ENCODE measurements at places on chromosomes 3 and 15.

DNA sequence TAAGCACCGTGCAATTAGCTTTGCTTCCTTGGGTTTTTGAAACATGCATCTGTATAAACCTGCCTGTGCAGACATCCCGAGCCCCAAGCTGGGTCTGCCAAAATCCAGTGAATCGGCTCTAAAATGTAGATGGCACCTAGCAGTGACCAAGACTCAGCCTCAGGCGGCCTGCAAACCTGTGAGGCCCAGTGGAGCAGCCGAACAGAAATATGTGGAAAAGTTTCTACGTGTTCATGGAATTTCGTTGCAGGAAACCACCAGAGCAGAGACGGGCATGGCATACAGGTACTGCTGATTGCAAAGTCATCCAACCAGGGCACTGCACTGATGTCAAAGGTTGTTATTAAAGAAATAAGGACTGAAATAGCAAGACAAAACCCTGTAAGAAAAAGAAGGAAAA is 22.8 kb downstream of the KCNAB1 start:
- no peak for DNase-seq
- H3K27ac ChIP-seq = no peak overlapping the region
- H3K4me1 ChIP-seq = no peaks in the 10 kb centered on the region
- H3K36me3 ChIP-seq = no peaks in the 10 kb centered on the region

- H3K36me3 ChIP-seq = no peaks in the 10 kb centered on the region
- no peaks in the 10 kb centered on the region for H3K27me3 ChIP-seq
- H3K4me1 ChIP-seq = no peaks in the 10 kb centered on the region
These were observed 20.1 kb upstream of the GSK3B start for GRCh38 chr3:120114376-120114775.

DNA sequence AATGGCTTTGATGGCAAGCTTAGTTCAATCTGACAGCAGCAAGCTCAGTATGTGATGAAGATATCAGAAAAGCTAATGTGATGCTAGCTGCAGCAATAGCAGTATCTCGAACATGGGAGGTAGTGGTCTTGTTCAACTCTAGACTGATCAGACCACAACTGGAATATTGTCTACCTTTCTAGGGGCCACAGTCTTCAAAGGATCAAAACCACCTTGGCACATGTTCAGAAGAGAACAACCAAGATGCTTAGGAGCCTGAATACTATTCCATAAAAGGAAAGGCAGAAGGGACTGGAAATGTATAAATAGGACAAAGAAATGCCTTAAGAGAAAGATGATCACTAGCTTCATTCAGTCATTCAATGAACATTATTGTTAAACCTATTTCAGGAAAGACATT is 2.3 kb downstream of the C3orf70 start:
- no peaks in the 10 kb centered on the region for H3K36me3 ChIP-seq
- H3K4me1 ChIP-seq = peaks cover 11% of the 10 kb centered on the region
- no peak for DNase-seq
- no peak overlapping the region for H3K4me3 ChIP-seq

- H3K4me1 ChIP-seq = no peaks in the 10 kb centered on the region
- no peaks in the 10 kb centered on the region for H3K27me3 ChIP-seq
- DNase-seq = no peak
- H3K36me3 ChIP-seq = no peaks in the 10 kb centered on the region
- no peak overlapping the region for H3K27ac ChIP-seq
These were observed 289.7 kb upstream of the ADAMTS9 start for GRCh38 chr3:64977308-64978100.

DNA sequence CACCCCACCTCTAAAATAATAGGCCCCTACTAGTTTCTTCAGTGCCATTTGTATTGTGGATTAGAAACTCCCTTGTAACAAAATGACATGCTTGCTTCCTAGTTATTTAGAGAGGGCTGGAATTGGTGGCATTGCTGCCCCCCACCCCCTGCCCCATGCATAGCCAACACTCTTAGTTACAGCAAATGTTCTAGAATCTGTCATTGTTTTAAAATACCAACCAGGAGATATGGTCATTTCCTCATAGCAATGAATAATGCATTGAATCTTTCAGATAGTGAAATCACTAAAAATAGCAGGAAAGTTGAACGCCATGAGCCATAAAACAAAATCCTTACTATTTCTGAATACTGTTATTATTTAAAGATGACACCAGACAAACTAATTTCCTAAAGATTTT is 292.5 kb downstream of the ARPP21 start:
- H3K27me3 ChIP-seq = no peaks in the 10 kb centered on the region
- no peak overlapping the region for H3K4me3 ChIP-seq
- no peaks in the 10 kb centered on the region for H3K4me1 ChIP-seq
- H3K36me3 ChIP-seq = no peaks in the 10 kb centered on the region

DNA sequence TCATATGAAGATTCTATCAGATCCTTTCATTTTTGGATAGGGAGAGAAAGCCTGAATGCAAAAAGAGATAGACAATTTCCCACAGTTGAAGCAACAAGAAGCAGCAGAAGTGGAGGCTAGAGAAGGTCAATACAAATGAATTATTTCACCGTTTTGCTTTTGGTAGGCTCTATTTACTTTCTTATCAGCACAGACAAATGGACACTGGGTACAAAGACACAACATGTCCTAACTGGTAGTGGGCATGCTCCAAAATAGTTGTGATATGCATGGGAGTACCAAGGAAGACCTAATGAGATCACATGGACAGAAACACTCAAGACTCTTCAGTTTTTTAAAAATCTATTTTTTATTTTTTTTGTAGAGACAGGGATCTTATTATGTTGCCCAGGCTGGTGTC is 99.4 kb downstream of the XRN1 start:
- no peak for DNase-seq
- no peak overlapping the region for H3K27ac ChIP-seq
- no peak overlapping the region for H3K4me3 ChIP-seq
- peaks cover 64% of the 10 kb centered on the region for H3K36me3 ChIP-seq
- no peaks in the 10 kb centered on the region for H3K4me1 ChIP-seq

DNA sequence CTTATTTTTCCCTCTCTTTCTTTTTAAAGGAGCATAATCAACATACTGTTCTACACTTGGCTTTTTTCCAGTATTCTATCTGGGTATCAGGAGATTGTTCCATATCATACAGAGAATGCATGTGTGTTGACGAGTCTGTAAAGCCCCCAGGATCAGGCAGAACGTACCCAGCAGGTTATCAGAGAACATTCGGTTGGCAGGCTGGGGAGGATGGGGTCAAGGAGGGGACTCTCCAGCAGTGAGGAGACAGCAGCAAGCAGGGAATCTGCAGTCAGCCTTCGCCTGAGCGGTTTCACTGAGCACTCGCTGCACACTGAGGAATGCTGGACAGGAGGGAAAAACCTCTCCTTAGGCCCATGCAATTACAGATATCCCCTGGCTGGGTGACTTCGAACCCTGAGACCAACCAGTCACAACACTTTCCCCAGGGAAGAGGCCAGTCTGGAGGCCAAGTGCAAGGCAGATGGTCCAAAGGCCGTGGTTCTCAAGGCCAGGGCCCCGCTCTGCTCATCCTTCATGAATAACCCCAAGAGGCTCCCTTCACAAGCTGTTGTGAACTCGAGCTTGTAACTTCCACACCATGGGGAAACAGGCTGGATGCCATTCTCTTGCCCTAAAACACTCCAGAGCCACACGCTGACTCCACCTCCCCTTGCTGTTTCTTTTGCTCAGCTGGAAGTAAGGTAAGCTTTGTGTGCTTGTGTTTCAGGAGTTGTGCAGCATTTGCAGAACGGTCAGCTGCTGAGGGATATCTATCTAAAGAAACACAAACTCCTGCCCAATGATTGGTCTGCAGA is 60.1 kb downstream of the PXYLP1 start:
- H3K4me3 ChIP-seq = no peak overlapping the region
- no peak for DNase-seq
- no peaks in the 10 kb centered on the region for H3K27me3 ChIP-seq
- H3K36me3 ChIP-seq = peaks cover 16% of the 10 kb centered on the region
- H3K27ac ChIP-seq = no peak overlapping the region
- H3K4me1 ChIP-seq = no peaks in the 10 kb centered on the region

- no peak overlapping the region for H3K27ac ChIP-seq
- H3K27me3 ChIP-seq = peaks cover 3% of the 10 kb centered on the region
- DNase-seq = no peak
- H3K36me3 ChIP-seq = no peaks in the 10 kb centered on the region
- H3K4me1 ChIP-seq = peaks cover 10% of the 10 kb centered on the region
These were observed 111.6 kb downstream of the RAB11A start for GRCh38 chr15:65980824-65981456.

GRCh38 chr3:59001675-59002074 is 48.1 kb downstream of the CFAP20DC start:
- no peak for DNase-seq
- no peak overlapping the region for H3K4me3 ChIP-seq
- H3K27me3 ChIP-seq = no peaks in the 10 kb centered on the region
- no peaks in the 10 kb centered on the region for H3K36me3 ChIP-seq
- H3K4me1 ChIP-seq = no peaks in the 10 kb centered on the region
- H3K27ac ChIP-seq = no peak overlapping the region

DNA sequence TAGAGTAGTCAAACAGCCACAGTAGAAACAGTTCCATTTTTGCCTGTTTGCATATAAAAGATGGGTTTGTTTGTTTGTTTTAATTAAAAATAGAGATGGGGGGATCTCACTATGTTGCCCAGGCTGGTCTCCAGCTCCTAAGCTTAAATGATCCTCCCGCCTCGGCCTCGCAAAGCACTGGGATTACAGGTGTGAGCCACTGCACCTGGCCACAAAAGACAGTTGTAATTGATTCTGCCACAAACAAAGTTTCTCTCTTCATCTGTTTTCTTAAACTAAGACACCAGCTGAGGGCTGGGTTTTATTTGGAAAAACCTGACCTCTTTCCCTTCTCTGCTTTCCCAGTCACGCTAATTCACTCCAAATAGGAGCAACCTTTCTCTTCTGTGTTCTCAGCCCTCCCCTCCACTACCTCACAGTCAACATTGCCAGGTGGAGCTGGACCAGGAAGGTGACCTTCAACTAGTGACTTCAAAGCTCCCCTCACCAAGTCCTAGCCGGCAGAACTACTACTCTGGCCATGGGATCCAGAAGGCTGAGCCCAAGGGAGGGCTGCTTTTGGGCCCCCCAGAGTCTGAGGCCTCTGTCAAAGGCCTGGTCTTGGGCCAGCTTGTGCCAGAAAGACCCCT is 1.5 kb upstream of the IDH2 start:
- H3K36me3 ChIP-seq = no peaks in the 10 kb centered on the region
- no peak overlapping the region for H3K4me3 ChIP-seq
- peaks cover 39% of the 10 kb centered on the region for H3K4me1 ChIP-seq
- DNase-seq = no peak

GRCh38 chr3:177482048-177482691 is 284.9 kb upstream of the TBL1XR1 start:
- H3K4me3 ChIP-seq = no peak overlapping the region
- no peaks in the 10 kb centered on the region for H3K36me3 ChIP-seq
- no peaks in the 10 kb centered on the region for H3K27me3 ChIP-seq
- no peak for DNase-seq

DNA sequence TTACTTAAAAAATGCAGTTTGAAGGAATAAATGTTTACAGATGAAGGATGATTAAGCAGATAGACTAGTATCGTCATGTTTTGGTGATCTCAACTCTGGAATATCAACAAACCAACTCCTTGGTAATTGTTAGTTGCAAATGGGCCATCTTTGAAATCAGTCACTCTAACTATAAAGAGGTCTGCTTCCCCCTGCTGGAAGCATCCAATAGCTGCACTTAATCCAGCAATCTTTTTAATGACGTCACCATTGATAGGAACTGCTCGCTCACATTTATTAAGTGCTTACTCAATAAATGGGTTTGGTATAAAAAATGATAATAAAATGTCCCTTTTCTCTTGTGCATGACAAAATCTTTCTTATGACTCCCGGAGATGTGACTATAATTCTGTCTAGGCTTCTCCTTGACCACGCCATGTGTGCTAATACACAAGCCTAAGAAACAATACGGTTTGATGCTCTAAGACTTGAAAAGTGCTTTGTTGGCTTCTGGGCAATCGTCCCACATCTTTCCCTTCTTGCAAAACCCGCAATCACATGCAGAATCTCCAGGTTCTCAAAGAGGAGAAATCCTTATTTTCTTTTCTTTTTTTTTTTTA is 227.6 kb upstream of the POU1F1 start:
- DNase-seq = no peak
- H3K27ac ChIP-seq = no peak overlapping the region
- no peaks in the 10 kb centered on the region for H3K4me1 ChIP-seq
- H3K36me3 ChIP-seq = no peaks in the 10 kb centered on the region
- no peak overlapping the region for H3K4me3 ChIP-seq

DNA sequence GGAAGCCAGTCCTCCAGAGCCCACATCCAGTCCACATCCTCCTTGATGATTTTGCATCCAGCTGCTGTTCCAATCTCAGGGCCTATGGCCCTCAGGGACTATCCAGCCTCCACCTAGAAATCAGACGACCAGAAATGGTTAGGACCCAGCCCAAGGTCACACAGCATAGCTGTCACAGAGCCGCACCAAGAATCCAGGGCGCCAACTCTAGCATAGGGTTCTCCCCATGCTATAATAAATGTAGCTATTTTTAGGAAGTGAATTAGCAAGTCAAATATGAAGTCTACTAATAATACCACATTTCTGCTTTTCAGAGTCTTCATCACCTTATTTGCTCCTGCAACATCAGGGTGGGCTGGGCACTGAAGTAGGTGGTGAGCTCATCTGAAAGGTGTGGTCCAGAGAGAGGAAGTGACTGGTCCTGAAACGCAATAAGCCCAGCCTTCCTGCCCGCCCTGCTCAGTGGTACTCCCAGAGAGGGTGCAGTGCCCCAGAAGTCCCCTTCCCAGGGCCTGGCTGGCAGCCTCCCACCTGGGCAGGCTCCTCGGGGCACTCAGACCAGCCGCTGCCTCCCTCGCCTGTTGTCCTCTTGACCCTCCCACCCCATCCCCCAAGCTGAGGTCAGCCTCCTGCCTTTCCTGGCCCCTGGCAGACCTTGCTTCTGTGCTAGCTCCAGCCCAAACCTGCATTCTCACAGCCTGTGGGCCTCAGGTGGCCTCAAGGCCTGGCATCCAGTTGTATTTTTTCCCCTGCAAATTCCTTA is 17.6 kb upstream of the CYP11A1 start:
- H3K36me3 ChIP-seq = no peaks in the 10 kb centered on the region
- no peak overlapping the region for H3K4me3 ChIP-seq
- peak overlapping the region; percentile 79 for H3K27ac ChIP-seq
- peaks cover 49% of the 10 kb centered on the region for H3K4me1 ChIP-seq

- H3K27me3 ChIP-seq = no peaks in the 10 kb centered on the region
- H3K4me3 ChIP-seq = no peak overlapping the region
- no peak for DNase-seq
- H3K27ac ChIP-seq = no peak overlapping the region
- H3K4me1 ChIP-seq = peaks cover 52% of the 10 kb centered on the region
These were observed 40.5 kb downstream of the PPCDC start for GRCh38 chr15:75063889-75064288.

GRCh38 chr3:193522473-193522872 is 32.2 kb downstream of the ATP13A4 start:
- no peaks in the 10 kb centered on the region for H3K4me1 ChIP-seq
- no peak for DNase-seq
- H3K36me3 ChIP-seq = no peaks in the 10 kb centered on the region

DNA sequence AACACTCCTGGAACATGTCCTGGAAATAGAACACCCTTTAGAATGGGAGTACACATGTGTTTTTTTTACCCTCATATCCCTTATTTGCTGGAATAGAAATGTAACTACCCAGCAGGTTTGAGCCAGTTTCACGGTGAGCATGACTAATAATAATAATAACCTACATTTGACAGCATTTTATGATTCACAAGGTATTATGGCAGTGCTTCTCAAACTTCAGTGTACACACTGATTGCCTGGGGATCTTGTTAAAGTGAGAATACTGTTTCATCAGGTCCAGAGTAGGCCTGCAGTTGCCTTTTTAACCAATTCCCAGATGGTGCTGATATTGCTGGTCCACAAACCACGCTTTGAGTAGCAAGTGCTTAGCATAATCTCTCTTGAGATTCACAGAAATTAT is 63.9 kb downstream of the NFKBIZ start:
- no peaks in the 10 kb centered on the region for H3K36me3 ChIP-seq
- no peak for DNase-seq
- no peak overlapping the region for H3K4me3 ChIP-seq
- no peaks in the 10 kb centered on the region for H3K4me1 ChIP-seq

All from natural killer cell (primary cell).